GM13977 (cell line): ENCODE measurements at places on chromosomes 11 and 22.

DNA sequence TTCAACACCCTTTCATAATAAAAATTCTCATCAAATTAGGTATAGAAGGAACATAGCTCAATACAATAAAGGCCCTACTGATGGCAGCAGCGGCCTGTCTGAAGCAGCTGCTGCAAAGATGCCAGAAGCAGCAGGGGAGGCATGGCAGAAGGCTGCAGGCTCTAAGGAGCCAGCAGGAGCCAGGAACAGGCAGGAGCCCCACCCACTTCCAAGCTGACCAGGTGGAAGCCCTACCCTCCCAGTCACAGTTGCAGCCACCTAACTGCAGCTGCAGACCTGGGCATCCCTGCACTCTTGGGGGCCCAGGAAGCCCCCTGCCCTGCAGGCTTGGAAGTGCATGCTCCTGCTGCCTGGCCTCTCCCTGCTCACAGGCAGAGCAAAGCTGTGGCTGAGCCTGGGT, 18.2 kb upstream of the OR6A2 start:
- no peak for DNase-seq

GRCh38 chr22:36432592-36433317, 45.0 kb upstream of the MYH9 start:
- no peak for DNase-seq

DNA sequence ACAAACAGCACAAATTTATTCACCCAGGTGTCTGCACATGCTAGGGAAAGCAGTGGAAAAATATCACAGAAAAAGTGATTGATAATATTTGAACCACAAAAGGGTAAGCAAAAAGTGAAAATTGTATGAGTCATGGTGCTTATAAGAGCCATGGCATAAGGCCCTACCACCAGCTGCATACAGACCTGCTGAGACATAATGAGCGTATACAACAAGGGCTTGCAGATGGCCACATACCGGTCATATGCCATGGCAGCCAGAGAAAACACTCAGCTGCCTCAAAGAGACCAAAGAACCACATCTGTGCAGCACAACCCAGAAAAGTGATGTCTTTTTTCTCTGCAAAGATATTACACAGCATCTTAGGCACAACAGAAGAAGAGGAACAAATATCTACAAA, 71.4 kb upstream of the OR9G4 start:
- no peak for DNase-seq

DNA sequence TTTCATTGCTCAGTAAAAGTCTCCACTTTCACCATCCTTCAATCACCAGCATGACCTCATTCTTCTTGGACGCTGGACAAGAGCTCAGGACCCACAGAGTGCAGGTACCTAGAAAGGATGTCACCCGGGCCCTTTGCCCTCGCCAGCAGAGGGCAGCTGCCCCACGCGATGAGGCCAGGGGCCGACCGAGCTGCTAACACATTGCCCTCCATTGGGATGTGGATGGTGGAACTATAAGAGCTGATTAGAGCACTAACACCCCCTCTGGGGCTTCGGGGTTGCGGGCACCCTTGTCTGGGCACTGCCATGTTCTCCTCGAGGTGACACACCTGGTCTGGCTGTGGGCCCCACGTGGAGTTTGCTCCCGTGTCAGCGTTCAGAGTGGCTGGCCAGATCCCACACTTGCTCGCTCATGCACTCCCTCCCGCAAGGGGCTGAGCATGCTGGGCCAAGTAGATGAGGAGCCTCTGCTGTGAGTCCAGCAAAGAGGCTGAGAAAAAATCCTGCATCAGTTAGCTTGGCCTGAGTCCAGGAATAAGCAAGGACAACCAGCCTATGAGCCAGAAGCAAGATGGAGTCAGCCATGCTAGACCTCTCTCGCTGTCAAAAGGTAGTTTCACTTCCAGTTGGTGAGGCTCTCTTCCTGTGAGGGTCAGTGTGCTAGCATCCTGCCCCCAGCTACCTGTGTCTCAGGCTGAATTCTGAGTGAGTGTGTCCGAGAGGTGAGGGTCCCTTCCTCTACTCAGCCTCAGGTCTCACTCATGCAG, 9.8 kb downstream of the KRTAP5-6 start:
- DNase-seq: no peak

DNA sequence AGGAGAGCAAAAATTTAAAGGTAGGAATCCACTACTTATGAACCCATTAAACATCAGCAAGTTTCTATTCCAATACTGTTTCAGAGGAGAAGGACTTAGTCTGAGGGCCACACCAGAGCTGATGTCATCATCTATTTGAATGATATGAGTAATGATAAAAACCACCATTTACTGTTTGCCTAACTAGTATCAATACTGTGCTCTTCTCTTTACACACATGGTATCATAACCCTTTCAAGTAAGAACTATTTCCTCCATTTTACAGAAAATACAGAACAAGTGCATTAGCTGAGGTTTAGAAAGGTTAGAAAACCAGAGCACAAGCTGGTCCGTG, 651.3 kb upstream of the KIRREL3 start:
- DNase-seq: no peak

DNA sequence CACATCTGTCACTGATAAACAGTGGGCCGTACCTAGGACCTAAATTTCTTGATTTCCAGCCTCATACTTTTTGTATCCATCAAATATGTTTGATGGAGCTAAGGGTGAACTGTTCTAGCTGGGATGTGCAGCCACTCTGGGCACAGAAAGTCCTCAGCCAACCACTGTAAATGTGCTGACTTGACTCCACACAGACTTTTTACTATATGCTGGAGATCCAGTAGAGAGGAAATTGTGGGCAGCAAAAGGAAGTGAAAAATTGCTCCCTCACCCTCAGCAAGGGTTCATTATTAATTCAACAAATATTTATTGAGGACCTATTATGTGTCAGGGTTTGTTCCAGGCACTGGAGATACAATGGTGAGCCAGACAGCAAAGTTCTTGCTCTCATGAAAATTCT, 54.2 kb upstream of the AMPD3 start:
- no peak for DNase-seq

DNA sequence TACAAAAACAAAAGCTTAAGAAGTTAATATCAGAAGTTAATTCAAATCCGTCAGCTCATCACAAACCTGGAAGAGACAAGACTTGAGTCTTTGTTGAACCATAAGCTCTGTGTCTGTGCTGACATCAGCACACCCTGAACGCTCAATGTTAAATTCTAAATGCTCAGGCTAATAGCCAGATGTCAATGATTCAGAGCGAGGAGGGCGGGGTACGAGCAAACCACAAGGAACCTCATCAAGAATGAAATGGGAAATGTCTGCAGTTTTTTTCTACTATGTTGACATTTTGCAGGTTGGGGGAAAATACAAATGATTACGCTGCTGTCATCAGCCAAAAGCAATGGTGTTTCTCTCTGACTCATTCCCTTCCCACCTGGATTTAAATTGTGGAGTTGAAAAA, 1057.2 kb downstream of the NTM start:
- DNase-seq: no peak
